ENCODE measurements at places on chromosomes 7 and 10.

- DNase-seq: no peak
These were observed 422.8 kb downstream of the KCNMA1 start for GRCh38 chr10:77214799-77215198.

DNA sequence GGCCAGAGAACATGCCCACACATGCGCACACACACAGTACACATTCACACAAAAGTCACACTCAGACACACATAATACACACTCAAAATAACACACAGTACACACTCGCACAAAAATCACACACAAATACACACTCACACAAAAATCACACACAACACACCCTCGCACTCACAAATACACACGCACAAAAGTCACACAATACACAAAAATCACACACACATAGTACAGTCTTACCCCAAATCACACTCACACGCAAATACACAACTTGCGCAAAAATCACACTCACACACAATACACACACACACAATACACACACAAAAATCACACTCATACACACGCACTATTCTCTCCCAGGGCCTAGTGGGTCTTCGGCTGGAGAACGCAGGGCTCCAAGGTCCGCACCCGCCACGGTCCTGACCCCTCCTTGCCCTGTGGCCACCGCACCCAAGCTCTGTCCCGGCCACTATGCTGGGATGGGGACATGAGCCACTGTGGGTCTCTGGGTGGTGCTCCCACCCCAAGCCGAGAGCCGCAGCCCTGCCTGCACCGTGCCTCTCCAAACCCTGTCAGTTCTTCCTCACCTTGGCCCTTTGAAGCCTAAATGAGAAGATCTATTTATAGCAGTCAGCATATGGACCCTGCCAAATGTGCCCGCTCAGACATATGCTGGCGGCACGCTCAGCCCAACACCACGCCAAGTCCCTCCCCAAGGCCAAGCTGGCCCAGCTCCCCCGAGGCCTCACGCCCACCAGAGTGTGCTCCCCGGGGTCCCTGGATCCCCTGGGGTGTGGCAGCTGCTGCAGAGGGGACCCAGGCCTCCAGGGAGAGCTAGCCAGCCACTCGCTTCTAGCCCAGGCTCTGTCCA lies 55.9 kb downstream of the ELFN1 start:
- peak; percentile 67 for DNase-seq

DNA sequence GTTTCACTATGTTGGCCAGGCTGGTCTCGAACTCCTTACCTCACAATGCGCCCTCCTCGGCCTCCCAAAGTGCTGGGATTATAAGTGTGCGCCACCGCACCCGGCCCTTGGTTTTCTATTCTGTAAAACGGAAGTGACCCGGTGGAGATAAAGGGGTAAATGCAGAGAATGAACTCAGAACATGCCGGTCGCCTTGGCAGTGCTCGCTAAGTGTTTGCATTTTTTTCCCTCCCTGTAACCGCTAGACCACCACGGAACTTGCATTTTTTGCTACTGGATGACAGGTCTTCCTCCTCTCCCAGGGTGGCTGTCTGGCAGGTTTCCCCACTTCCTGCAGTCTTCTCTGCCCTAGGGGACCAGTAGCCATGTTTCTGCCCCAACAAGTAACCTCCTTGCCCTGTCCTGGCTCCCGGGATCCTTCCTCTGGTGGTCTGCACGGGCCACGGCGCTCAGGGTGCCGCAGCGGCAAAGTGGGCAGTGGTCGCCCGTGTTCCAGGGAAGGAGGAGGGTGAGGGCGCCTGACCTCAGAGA lies 18.8 kb upstream of the GNA12 start:
- peak; percentile 32 for DNase-seq

GRCh38 chr7:510782-511281 lies 8.8 kb downstream of the PDGFA start:
- peak; percentile 52 for DNase-seq

GRCh38 chr7:17564678-17565212 lies 266.3 kb downstream of the AHR start:
- no peak for DNase-seq

GRCh38 chr7:50631639-50632038 lies 66.4 kb upstream of the DDC start:
- peak; percentile 45 for DNase-seq

GRCh38 chr10:77247031-77247990 lies 390.3 kb downstream of the KCNMA1 start:
- DNase-seq: no peak

DNA sequence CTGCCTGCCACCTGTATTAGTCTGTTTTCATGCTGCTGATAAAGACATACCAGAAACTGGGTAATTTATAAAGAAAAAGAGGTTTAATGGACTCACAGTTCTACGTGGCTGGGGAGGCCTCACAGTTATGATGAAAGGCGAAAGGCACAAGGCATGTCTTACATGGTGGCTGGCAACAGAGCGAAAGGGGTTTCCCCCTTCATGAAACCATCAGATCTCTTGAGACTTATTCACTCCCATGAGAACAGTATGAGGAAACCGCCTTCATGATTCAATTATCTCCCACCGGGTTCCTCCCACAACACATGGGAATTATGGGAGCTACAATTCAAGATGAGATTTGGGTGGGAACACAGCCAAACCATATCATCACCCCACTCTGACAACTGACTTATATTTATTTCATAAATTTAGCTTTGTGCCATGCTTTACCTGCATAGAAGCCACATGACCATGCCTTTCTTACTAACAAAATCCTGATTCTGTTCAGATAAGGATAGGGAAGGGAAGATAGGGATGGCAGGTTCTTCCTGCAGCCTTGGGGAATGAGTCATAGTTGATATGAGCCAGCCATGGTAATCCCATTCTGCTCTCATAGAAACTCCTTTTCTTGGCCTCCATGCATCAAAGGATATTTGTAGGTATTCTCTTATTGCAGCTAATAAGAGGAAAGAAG lies 191.3 kb upstream of the AGK start:
- no peak for DNase-seq

GRCh38 chr7:116483271-116483942 lies 16.1 kb upstream of the CAV2 start:
- DNase-seq: no peak

- no peak for DNase-seq
These were observed 28.0 kb upstream of the GNAI1 start for GRCh38 chr7:80106498-80107113.

DNA sequence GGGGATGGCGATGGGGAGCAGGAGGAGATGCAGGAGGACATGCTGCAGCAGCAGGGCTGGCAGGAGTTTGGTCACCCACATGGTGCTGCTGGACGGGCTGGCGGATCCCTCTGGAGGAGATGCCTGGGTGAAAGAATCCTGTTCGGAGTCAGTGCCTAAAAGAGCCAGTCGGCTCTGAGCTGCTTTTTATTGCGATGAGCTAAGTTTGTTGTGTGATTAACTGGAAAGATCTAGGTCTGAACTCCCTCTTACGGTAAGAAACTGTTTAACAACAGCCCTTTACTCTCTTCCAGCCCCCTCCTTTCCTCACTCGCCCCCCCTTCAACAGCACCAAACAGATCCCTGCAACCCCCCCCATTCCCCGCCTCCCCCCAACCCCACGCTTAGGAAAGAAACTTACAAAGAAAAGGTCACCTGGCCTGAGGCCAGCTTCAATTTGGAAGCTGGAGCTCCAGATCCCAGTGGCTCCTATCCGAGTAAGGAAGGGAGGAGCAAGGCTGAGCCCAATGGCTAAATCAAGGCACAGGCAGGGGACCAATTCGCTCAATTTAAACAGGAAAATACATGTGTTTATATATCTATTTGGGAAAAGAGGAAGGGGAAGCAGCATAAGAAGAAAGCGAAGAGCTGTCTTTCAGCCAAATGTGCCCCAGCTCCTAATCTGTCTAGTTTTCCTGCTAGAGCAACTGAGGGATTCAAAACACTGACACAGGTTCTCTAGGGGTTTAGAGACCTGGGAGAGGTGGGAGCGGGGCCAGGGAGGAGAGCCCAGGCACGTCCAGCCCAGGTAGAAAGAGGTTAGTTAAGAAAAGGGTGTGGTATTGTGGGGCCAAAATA lies at the start of gene HGF:
Gene HGF (minus strand): TSS at position 157 of the 837 bp plus-strand sequence. CDS start 76 bp downstream, at position 81.
- peak; percentile 81 for DNase-seq

DNA sequence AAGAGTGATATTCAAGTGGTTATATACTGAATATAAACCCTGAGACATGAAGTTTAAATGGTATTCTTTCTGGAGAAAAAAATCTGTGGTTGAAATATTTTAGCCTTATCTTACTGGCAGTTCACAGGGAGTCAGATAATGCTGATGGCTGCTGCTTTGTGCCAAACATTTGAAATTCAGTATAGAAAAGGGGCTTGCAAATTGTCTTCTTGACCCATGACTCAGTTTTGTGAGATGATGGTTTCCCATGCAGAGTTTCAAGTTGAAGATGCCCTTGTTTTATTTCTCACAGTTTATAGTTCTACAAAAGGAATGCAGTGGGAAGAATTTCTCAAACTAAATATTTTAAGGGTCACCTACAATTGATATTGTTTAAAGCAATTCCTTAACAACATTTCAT lies 251.1 kb upstream of the MEOX2 start:
- DNase-seq: no peak

DNA sequence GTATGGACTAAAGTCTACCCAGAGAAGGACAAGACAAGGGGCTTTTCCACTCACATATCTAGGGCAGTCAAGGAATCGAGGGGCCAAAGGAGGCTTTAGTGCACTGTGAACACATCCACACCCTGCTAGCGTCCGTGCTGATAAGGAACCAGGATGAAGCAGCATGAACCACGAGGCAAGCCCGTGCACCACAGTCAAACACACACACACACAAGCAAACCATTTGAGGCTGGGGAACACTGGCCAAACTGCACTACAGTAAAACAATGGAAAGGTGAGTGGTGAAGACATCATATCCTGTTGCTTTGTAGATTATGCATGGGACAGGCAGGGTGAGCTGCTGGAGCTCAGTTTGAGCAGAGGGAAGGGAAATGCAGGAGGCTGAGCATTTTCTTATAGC lies 177.4 kb upstream of the CDCA7L start:
- DNase-seq: no peak

GRCh38 chr7:108135446-108136190 lies 5.5 kb upstream of the LAMB4 start:
- no peak for DNase-seq

DNA sequence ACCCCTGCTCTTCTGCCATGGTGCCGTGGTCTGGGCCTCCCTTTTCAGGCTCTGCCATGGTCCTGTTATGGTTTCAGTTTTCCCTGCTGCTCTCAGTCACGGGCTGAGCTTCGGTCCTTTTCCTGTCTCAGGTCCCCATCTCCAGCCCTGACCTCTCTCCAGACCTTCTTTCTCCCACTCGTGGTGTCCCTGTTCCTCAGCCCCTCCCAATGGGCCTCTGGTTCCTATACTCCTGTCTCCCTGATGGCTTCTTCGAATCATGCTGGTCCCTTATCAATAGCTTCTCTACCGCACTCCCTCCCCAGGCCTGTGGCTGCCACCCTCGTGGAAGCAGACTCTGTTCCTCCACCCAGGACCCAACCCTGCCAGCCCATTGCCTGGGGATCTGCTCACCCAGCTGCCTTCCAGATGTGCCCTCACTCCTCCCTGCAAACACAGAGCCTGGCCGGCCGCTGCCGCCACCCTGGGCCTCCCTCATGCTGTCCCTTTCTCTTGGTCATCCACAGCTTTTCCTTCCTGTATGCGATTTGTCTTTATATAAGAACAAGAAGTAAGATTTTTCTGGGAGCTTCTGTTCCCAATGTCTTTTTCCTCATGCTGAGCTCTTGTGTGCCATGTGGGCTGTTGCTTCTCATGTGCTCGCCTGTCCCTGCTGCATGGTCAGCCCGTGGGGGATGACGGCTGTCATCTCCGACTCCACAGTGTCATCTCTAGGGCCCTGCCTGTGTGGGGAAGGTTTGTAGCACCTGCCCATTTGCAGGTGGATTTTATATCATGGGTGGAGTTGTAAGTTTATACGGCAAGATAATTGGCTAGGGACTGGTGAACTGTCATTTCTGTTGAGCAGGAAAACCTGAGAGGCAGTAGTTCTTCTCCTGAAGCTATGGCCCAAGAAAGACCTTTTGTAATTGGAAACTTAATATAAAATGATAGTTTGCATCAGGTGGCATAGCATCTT lies 126.7 kb downstream of the NT5C2 start:
- DNase-seq: no peak

- DNase-seq: no peak
These were observed 24.6 kb upstream of the FAM170B start for GRCh38 chr10:49158404-49158803.

DNA sequence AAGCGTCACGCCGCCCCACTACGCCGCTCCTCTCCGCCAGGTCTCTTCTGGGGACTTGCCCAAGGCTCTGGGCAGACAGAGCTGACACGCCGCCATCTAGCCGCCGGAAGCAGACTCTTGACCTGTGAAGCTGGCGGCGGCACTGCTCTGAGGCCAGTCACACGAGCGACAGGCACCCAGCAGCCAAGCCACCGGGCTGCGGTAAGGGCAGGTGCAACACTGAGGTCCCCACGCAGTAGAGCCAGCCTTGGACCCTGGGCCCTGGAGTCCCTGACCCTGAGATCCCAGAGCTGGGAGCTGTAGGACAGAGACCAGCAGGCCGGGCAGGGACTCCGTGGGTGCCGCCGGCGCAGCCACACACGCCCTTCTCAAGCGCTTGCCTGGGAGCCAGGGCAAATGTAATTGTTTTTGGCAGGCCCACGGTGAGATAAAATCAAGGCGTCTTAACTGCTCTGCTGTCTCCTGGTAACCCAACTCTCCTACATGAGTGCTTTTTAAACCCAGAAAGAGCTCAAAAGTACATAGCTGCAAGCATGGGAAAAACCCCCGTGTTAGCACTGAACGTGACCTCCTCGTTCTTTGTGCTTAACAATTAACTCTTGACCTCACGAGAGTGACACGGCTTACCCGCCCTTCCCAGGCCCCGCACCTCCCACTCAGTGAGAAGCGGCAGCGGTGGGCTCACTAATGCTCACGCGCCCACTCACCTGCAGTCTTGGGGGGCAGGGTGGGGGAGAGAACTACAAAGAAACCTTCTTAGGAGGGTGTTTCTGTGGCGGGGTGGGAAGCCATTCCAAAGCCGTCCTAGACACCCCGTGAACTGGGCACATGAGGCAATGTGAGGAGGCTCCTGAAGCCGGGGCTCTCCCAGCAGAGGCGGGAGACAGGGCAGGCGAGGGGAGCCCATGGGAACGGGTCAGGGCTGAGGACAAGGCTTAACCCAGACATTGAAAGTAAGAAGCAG lies 8.5 kb downstream of the GPER1 start:
- no peak for DNase-seq

- no peak for DNase-seq
These were observed 20.0 kb upstream of the TNRC18 start for GRCh38 chr7:5443678-5444077.

- no peak for DNase-seq
These were observed 53.8 kb downstream of the TMEM26 start for GRCh38 chr10:61399406-61399805.

GRCh38 chr10:17206210-17206709 lies 4.8 kb upstream of the TRDMT1 start:
- DNase-seq: no peak

DNA sequence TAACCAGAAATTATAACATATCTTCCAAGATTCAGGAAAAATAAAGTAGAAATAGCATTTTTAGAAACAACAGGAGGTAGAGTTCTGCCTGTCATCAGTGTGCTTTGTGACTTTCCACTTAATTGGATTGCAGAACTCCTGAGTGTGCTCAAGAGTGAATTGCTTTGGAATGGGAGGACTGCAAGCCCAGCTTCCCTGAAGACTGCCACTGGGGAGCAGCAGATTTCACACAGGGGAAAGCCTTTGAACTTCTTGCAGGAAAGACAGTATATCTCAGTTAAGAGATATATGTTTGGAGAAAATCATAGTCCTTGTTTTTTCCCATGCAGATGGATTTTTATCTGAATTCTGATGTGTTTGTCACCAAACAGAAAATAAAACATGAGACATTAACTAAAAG lies 124.5 kb downstream of the TMEM168 start:
- no peak for DNase-seq

GRCh38 chr7:74454021-74454924 lies 567 bp downstream of the GTF2IRD1 start:
- no peak for DNase-seq

GRCh38 chr7:131919920-131920709 lies 363.7 kb upstream of the PODXL start:
- no peak for DNase-seq
